ENCODE measurements at places on chromosomes 6 and 20.

DNA sequence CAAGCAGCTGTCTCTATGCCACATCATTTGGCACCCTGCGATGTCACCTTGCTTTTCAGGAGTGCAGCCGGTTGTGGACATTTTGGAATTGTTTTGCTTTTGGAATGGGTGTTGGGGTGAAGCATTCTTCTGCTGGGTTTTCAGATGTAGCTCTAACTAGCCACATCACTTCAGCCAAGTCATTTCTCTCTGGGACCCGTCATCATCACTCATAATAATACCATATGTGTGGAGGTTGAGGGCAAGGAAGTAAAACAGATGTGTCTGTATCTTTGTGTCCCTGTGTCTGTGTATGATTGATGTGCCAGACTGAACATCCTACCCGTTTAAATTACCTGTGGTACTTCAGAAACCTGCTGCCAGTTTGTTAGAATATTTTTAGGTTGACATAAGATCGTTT, 49.5 kb upstream of the TULP4 start:
- no peak for DNase-seq

DNA sequence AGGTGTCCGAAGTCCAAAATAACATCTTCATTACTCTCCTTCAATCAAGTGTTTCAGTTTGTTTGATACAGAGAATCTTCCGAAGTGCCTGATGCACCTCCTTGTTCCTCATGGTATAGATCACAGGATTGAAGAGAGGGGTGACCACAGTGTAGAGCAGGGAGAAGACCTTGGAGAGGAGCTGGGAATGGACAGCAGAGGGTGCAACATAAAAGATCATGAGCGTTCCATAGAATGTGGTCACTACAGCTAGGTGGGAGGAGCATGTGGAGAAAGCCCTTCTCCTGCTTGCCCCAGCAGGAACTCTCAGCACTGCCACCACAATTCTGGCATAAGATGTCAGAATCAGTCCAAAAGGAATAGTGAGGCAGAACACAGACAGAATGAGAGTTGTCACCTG, 11.9 kb downstream of the OR12D1 start:
- DNase-seq = no peak

- no peak for DNase-seq
Measured at GRCh38 chr6:145863366-145863765, 48.8 kb upstream of the FBXO30 start.

- DNase-seq = no peak
Measured at GRCh38 chr6:46254946-46255345, 84.2 kb upstream of the ENPP5 start.

DNA sequence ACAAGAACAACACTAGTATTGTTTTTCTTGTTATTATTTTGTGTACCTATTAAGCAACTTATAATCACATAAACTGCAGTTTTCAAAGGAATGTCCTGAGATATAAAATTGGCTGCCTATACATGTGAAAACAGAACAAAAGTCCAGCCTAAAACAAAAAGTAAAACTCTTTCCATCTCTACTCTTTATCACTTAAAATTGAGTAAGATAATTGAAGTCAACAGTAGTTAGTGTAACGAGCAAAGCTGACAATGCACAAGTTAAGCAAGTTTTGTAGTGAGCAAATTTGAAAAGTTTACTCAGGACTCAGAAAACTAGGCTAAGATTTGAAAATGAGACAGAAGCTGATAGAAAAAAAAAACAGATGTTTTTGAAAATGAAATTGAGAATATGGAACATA, 941.4 kb upstream of the MAN1A1 start:
- DNase-seq = peak; percentile 0

- no peak for DNase-seq
Measured at GRCh38 chr6:45502456-45502855, 124.7 kb upstream of the SUPT3H start.

- no peak for DNase-seq
Measured at GRCh38 chr6:118350881-118351430, 197.1 kb upstream of the PLN start.

- no peak for DNase-seq
Measured at GRCh38 chr20:63166193-63167020, 49.5 kb downstream of the YTHDF1 start.

DNA sequence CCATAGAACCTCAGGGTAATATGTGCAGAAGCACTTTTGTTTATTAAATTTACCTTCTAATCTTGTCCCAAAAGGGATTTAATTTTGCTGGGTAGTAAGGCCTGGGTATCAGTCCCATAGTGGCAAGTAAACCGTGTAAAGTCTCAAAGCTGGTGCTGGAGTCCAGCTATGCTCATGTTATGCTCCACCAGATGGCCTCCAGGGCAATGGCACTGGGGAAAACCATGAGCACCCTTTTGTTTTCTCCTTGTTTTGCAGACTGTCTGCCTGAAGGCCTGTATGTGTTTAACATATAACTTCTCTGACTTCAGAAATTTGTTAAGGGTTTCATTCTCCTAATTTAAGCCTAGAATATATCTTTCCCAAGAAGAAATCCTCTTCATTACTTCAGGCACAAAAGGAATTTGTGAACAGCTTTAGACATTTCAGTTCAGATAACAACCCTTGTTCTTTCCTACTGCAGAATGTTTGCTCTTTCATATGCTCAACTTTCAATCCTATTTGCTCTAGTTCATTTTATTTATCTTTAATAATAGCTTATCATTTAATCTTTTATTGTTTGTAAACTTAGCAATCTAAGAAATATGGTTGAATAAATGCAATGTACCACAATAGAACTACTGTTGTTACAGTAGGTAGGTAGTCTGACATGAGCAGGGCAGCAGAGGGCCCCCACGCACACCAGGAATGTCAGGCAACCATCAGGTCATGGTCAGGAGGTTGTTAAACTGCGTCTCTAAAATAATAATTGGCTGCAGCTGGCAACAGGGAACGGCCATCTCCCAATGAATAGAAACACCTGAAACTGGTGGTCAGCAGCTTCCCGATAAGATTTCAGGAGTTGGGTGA, 162.8 kb downstream of the TENT5A start:
- DNase-seq = no peak

GRCh38 chr20:34060970-34061369, 51.1 kb downstream of the EIF2S2 start:
- DNase-seq = no peak

GRCh38 chr6:4188801-4189200, 53.4 kb upstream of the ECI2 start:
- no peak for DNase-seq

GRCh38 chr20:23344336-23344735, 6.3 kb upstream of the NXT1 start:
- DNase-seq = peak; percentile 85

DNA sequence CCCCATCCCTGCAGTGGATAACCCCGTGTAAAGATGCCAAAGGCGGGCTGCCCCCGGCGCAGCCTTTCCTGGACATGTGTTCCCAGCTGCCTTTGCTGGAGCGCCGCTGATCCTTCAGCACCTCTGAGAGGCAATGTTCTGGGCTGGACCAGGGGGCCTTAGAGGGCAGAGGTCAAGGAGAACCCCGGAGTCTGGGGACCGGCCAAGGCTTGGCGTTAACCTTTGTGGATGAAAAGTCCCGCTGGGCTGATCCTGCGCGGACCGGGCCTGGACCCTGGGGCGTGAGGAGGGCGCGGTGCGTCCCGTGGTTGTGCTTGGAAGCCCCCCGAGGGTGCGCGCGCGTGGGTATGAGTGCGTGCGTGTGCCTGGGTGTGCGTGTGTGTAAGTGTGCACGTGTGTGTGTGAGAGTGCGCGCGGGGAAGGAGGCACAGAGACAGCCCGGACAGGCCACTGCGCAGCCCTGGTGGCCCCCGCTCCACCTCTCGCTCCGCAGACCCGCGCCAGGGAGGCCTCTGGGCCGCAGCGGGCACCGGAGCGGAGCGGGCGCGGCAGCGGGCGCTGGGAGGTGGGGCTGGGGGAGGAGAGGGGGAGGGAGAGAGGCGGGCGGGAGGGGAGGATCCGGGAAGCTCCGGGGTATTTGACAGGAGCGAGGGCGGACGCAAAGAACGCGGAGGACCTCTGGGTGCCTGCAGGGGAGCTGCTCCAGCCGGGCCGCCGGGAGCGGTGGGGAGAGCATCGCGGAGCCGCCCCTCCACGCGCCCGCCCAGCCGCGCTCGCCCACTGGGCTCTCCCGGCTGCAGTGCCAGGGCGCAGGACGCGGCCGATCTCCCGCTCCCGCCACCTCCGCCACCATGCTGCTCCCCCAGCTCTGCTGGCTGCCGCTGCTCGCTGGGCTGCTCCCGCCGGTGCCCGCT, at the start of gene SMOC2:
Gene SMOC2 (plus strand): TSS at position 665 of the 914 bp plus-strand sequence. CDS start 187 bp downstream, at position 852.
- DNase-seq = peak; percentile 8

GRCh38 chr6:136624347-136624746, 74.1 kb upstream of the MAP7 start:
- DNase-seq = no peak

DNA sequence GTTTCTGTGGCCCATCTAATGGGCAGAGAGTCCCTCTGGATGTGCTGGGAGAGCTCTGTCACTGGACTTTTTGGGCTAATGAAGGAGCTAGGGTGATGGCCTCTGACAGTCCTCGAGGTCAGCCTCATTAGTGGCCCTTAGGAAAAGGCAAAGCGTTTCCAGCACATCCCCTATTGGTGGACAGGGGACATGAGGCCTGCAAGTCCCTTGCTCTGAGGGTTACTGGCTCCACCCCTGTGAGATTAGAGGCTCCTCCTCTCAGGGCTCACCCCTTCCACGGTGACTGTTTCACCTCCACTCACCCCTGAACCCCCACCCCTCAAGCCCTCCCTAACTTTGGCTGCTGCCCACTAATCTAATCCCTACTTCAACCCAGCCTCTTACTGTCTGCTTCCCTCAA, 12.8 kb upstream of the FANCE start:
- no peak for DNase-seq

DNA sequence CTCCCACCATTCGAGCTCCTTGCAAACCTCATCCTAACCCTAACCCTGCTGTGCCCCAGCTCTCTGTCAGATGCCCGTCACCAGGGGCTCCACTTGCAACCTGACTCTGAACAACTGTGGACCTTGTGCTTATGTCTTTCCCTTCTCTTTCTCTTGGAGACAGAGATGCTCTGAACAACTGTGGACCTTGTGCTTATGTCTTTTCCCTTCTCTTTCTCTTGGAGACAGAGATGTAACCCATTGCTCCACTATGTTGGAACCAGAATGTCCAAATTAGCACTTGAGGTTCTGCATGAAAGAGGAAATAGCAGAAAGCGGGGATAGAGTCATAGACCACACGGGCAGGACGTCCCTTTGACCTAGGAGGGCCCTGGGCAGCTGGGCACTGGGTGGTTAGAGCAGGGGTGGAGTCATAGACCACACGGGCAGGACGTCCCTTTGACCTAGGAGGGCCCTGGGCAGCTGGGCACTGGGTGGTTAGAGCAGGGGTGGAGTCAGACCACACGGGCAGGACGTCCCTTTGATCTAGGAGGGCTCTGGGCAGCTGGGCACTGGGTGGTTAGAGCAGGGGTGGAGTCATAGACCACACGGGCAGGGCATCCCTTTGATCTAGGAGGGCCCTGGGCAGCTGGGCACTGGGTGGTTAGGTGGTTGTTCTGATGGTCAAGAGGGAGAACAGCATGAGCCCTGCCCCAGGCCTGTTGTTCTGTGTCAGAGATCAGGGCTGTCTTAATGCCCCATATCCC, 22.2 kb downstream of the PCMTD2 start:
- no peak for DNase-seq

DNA sequence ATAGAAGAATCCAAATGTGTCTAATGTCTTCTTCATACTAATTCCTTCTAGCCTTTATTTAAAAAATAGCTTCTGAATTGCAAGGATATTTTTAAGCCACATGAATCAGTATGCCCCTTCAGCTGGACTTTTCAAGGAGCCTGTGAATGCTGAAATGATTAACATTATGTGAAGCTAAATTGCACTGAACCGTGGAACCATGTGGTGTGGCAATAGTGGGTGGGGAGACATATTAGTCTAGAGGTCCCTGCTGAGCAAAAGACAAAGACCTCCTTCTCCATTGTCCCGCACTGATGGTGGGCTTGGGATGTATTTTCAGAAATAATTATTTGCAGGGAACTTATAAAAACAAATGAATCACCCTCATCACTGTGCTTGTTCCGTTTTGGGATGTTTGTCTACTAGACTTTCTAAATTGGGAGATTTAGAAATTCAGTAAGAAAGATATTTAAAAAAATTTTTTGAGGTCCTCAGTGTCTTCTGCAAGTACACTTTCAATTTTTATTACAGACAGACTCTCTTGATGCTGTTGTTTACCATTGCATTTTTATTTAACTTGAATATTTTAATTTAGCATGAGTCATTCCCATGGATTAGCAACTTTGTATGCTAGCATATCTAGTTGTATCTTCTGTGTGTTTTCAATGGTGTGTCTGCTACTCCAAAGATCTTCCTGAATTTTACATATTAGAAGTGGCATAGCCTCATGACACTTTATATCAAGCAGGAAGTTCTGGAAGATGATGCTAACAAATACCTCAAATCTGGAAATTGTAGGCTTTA, 238.1 kb downstream of the LAMA2 start:
- DNase-seq = no peak

GRCh38 chr6:71056656-71057055, 99.8 kb upstream of the B3GAT2 start:
- DNase-seq = no peak

- DNase-seq = no peak
Measured at GRCh38 chr6:151275121-151275520, 35.4 kb downstream of the AKAP12 start.
